NCI-H1105 treated with DMSO at 0.1 percent for 48 hours (cell line): ENCODE measurements at places on chromosomes 4 and X.

GRCh38 chrX:20829665-20830491, 544.3 kb upstream of the CNKSR2 start:
- DNase-seq, result no peak

GRCh38 chr4:16857425-16857824, 41.0 kb downstream of the LDB2 start:
- DNase-seq, result no peak

DNA sequence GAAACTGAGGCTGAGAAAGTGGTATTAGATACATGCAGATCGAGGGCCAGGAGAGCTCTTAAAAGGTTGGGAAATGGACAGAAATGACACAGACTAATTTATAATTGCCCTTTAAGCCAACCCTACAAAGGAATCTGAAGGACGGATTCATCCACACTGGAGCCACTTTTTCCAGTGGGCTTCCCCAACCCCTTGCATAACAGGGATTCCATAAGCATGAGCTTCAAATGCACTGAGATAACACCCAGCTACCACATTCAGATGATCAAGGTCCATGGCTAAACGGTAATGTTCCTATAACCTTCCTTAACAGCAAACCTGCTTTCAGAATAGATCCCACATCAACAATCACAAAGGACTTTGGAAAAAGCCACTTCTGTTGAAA, 34.2 kb downstream of the PLAC1 start:
- no peak for DNase-seq

- DNase-seq, result no peak
Observed at GRCh38 chrX:154779261-154779660, 16.6 kb downstream of the DKC1 start.

DNA sequence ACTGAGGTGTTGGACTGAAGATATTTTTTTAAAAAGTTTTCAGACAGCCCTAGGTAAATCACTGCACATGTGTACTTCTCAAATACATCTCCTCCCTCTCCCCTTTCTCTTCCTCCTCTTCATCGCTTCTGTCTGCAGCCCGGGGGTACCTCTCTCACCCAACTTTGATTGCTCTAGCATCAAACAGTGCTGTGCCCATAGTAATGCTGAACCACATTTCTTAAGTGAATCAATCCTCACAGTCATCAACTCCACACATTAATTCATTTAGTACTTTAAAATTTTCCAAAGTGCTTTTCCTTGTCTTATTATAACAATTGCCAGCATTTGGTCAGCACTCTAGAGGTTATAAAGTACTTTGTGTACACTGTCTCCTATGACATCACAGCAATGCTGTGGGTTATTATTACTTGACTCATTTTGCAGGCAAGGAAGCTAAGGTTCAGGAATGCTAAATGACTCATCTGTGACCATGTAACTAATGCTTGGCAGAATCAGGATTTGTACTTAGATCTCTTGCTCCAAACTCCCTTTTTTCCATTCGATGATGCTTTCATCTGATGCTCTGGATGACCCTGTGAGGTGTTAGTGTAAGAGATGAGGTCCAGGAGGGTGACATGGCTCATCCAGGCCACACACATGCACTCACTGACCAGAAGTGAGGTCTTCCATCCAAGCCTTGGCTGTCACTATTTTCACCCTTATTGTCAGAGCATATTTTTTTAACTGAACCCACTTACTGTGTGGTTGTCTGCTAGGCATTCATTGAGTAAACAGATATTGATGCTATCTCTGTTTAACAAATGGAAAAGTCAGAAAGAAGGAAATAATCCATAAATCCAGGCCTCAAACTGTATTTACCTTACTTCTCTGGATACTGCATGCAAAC, 58.8 kb downstream of the RHOH start:
- DNase-seq, result no peak

- DNase-seq, result no peak
Observed at GRCh38 chr4:7917669-7918068, 22.0 kb downstream of the AFAP1 start.

GRCh38 chr4:256492-256891, 48.8 kb downstream of the ZNF732 start:
- DNase-seq, result no peak

GRCh38 chrX:49912086-49912485, 10.3 kb upstream of the CLCN5 start:
- no peak for DNase-seq

DNA sequence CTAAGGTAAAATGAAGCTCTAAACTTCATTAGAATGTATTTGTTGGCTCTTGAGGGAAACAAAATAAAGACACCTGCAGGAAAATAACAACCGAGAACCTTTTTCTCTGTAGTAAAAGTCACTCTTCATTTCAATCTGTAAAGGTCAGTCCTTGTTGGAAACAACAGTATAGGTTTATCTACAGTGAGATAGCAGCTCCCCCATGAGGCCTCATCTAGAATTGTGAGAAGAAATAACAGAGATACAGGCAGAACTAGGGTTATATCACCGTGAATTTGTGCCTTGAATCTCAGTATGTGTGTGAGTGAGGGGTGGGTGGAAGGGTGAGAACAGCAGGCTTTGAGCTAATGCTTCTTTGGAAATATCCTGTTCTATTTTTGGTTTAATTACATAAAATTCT, 107.8 kb upstream of the FMR1 start:
- peak; percentile 73 for DNase-seq

GRCh38 chr4:188305690-188306089, 166.4 kb downstream of the TRIML1 start:
- no peak for DNase-seq

DNA sequence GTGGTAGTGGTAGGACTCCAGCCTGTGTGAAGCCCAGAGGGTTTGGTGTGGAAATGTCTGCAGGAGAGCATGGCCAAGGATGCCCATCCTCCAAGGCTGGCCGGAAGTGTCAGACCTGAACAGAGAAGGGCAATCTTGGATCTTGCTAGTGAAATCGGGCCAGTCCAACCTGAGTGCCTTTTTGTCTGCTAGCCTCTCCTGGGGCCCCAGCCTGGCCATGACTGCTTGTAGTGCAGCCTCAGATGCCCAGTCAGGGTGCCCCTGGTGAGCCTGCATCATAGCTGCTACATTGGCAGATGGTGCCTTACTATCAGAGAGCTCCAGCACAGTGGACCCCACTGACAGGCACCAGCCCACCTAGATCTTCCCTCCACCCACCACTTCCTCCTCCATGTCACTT, 99.3 kb upstream of the PCDH18 start:
- no peak for DNase-seq

- no peak for DNase-seq
Observed at GRCh38 chr4:33078145-33078544, 2358.0 kb downstream of the PCDH7 start.

GRCh38 chrX:11750046-11750445, 8.0 kb upstream of the MSL3 start:
- DNase-seq, result no peak

DNA sequence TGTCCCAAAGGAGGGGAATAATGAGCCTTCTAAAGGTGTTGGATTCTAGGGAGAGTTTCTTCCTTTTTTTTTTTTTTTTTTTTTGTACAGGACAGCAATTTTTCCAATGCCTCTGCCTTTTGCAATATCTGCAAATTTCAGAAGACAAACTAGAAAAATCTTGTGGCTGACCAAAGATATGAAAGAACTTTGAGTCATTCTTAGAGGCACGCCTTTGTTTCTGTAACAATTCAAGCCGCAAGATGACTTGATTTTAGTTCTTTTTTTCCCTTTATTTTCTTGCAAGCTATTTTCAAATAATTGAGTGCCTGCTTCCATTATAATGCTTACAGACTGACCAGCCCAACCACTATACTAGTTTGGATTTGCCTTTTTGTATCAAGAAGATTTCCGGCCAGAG, 47.6 kb upstream of the UXT start:
- DNase-seq, result no peak

DNA sequence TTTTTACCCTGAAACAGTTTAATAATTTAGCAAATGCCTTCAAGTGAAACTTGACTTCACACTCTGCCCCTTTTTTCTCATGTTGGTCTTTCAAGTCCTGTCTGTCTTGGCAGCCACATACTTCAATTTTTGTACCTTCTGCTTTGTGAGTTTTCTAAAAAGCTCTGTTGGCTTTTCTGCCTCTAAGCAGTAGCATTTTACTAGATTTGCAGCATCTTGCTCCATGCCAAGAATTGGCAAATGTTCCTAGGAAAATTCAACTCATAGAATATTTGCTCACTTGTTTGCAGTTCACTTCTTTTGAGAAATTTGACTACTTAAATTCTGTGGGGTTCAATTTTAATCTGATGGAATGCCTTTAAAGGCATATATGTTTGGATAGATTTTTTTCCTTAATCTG, 59.2 kb downstream of the FAM47A start:
- no peak for DNase-seq

DNA sequence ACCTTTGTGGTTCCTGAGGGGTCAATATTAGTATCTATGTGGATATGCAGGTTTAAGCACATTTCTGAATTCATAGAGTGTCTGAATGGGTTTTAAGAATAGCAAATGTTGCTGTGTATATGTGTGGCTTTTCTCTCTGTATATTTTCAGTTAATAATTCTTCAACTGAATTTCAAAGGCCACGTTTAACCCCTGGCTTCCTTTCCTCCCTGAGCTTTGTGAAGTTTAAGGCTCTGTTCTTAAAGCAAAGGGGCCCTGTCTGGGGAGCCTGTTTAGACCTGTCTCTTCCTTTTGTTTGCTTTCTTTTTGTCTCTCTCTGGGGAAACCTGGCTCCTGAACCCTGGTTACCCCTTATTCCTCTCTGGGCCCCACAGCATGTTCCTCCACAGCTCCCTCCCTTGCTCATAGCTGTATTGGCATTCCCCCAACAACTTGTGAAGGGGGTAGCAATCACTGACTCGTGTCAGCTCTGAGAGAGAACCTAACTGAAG, 139.1 kb downstream of the COL4A6 start:
- DNase-seq, result no peak

- DNase-seq, result no peak
Observed at GRCh38 chr4:3416821-3417221, 24.9 kb upstream of the HGFAC start.

GRCh38 chr4:153393397-153393796, 48.9 kb downstream of the MND1 start:
- DNase-seq, result no peak

- DNase-seq, result no peak
Observed at GRCh38 chr4:95381843-95382580, 166.8 kb downstream of the UNC5C start.

DNA sequence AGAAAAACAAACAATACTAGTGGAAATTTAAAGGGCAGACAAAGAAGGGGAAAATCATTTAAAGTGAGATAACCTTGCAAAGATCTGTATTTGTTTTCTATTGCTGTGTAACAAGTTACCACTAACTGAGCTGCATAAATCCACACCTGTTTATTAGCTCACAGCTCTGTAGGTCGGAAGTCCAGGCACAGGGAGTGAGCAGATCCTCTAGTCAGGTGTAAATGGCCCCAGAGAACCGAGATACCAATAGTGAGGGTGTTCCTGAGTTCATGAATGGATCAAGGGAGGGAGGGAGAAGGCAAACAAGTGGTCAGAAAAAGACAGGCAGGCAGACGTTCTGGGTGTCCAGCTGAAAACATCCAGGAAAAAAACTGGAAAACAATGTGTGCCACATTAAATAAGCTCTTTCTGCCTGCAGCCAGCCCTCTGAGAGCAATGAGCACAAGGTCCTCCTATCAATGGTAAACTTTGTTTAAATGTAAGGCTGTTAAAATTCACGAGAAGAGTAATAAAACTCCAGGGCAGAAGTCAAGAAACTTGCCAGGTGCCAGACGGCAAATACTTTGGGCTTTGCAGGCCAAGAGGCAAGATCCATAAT, 25.0 kb downstream of the ADGRA3 start:
- DNase-seq, result no peak

- peak; percentile 19 for DNase-seq
Observed at GRCh38 chrX:154486052-154486395, 391 bp downstream of the UBL4A start.

- DNase-seq, result peak; percentile 87
Observed at GRCh38 chrX:131747173-131747572, 203.3 kb downstream of the OR13H1 start.

- no peak for DNase-seq
Observed at GRCh38 chr4:1592709-1593417, 91.2 kb downstream of the FAM53A start.

GRCh38 chr4:30330894-30331652, 389.1 kb upstream of the PCDH7 start:
- no peak for DNase-seq

DNA sequence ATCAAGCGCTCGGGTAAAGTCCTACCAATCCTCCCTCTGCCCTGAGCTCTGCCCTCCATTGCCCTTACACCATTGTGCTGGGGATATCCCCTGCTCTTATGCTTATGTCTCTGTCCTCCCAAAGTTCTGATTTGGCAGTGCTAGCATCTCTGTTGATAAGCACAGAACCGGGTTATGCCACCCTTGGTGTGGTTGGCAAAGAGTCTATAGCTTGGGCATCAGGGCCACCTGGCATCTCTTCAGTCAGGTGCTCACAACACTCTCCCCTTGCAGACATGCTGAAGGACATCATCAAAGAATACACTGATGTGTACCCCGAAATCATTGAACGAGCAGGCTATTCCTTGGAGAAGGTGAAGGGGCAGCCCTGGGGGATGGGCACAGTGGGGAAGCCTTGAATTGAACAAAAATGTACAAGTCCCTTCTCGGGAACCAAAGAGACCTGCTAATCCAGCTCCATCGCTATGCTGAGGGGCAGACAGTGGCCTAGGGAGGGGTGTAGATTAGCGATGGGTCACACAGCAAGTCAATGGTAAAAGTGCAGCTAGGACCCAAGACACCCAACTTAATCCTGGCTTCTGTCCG, 3.8 kb downstream of the MAGED2 start:
- no peak for DNase-seq

- DNase-seq, result no peak
Observed at GRCh38 chr4:112855058-112855457, 194.4 kb upstream of the ANK2 start.

GRCh38 chr4:3388471-3389232, 53.1 kb upstream of the HGFAC start:
- no peak for DNase-seq

DNA sequence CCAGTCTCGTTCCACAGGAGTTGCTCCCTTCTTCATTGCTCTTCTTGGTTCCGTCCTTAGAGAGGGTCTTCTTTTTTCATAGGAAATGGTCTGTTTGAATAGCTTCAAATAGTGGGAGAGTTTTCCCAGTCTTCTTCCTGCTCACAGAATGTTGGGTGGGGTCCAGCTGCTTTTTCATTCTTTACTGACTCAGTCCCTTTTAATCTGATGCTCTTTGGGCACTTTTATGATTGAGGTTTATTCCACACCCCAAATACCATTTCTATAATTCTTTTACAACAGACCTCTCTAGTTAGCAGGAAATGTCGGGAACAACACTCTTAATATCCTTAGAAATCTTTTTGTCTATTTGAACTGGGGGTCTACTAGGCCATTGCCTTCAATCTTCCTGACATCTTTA, 239.5 kb downstream of the PRDM5 start:
- DNase-seq, result no peak

GRCh38 chrX:47143894-47144625, 442 bp downstream of the NDUFB11 start:
- DNase-seq, result peak; percentile 34
